ENCODE measurements at places on chromosomes 6 and 20.

GRCh38 chr6:142387997-142388815, 86.4 kb downstream of the ADGRG6 start:
- DNase-seq = no peak

GRCh38 chr6:151577257-151577656, 83.4 kb downstream of the CCDC170 start:
- DNase-seq = no peak

DNA sequence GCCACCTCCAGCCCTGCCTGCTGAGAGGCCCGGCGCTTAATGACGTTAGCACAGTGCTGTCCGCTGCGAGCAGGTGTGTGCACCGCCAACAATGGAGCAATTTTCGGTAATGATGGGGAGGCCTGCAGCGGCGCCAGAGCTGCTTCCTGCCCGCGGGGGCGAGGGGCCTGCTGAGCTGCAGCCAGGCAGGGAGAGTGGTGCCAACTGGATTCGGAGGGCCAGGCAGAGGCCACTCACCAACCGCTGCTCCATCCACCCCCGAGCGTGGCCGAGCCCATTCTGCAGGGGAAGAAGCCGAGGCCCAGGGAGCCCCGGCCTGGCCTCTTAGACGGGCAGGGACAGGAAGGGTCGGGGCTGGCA, 9.6 kb downstream of the HRH3 start:
- DNase-seq = no peak

DNA sequence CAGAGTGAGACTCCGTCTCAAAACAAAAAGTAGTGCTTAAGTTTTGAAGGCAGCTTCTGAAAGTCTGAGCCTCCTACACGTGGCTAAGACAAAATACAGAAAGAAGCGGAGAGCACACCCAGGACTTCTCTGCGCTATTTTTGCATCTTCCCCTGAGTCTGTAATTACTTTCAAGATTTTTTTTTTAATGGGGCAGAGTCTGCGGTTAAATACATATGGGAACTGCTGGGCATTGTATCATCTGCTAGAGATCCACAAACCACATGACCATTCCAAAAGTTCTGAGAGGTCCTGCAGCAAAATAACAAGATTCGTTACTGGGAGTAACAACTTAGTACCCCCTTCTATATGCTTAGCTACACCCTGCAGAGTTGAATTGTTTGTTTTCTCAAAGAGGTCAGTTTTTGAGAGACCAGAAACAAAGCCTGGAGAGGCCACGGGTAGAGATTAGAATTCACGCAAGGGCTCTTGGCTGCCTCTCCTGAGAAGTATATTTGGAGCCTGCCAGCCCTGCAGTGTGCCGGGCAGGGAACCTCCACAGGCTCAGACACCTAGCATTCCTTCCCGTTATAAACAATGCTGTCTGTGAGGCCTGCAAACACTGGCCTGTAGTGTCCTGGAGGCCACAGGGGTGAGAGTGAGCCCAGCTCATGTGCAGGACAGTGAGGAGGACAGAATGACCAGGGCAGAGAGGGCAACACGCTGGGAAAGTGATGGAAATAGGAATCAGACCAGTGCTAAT, 48.2 kb upstream of the FAM50B start:
- DNase-seq = no peak

- DNase-seq = peak; percentile 81
Observed at GRCh38 chr6:6875818-6876470, 231.8 kb upstream of the RREB1 start.

DNA sequence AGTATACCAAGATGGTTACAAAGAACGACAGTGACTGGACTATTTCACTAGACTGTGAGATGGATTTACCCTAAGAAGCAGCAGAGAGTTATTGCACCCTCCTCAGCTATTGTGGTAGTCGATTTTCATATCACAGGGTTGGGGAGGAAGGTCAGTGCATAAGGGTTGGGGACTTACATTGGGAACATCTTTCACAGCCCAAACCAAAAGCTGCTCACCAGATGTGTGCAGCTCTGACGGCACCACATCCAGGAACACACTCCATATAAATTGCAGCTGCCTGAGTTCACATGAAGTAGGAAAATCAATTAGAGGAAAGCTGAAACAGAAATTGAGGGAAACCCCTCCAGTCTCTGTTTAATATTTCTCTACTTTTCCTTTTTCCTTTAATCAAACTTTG, 470.5 kb upstream of the NRSN1 start:
- DNase-seq = no peak

DNA sequence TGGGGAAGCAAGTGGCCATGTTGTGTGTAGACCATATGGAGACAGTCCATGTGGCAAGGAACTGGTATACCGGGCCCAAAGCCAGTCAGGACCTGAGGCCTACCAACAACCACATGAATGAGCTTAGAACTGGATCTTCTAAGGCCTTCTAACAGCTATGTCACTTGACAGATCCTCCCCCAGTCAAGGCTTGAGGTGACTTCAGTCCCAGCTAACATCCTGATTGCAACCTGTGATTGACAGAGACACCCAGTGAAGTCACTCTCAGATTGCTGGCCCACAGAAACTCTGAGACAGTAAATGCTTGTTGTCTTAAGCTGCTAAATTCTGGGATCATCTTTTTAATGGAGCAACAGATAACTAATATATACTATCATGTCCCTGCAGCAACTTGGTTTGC, 32.9 kb downstream of the AHI1 start:
- DNase-seq = no peak
